Non-pigmented ciliary epithelial cell (primary cell): ENCODE measurements at places on chromosomes 1 and 21.

GRCh38 chr1:206978259-206978658, 8.0 kb upstream of the FCAMR start:
- DNase-seq, result no peak

DNA sequence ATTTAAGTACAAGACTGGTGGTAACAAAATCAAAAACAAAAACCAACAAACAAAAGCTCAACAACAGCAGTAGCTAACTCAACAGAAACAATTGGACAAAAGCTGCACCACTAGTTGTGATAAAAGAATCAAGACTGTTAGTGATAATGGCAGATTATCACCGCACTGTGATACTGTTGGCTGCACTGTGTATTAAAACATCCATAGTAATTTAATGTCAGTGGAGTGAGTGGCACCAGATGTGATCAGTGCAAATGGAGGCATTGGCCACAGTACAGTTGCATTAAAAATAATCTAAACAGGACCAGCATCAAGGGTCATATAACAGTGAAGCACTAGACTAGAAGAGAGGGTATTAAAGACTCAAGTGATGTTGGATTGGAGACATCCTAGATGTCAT, 1341.3 kb downstream of the MRPL39 start:
- DNase-seq, result no peak

- no peak for DNase-seq
Measured at GRCh38 chr1:32817815-32818786, 648 bp downstream of the S100PBP start.

DNA sequence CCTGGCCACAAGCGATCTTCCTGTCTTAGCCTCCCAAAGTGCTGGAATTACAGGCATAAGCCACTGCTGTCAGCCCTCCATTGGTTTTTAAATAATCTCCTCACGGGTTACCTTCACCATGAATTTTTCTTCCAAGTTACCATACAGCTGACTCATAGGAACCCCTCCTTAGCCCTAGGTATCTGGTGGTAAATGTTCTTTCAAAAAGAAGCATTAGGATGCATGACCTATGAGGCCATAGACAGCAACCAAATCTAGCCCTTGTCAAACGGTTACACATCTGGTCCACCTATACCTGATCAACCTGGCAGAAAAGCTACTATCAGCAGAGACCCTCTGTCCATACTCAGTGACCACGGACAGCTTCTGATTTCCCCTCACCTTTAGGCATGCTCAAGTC, 12.7 kb upstream of the DEGS1 start:
- DNase-seq, result no peak

GRCh38 chr1:112676543-112676942, 2.1 kb downstream of the MOV10 start:
- DNase-seq, result no peak

DNA sequence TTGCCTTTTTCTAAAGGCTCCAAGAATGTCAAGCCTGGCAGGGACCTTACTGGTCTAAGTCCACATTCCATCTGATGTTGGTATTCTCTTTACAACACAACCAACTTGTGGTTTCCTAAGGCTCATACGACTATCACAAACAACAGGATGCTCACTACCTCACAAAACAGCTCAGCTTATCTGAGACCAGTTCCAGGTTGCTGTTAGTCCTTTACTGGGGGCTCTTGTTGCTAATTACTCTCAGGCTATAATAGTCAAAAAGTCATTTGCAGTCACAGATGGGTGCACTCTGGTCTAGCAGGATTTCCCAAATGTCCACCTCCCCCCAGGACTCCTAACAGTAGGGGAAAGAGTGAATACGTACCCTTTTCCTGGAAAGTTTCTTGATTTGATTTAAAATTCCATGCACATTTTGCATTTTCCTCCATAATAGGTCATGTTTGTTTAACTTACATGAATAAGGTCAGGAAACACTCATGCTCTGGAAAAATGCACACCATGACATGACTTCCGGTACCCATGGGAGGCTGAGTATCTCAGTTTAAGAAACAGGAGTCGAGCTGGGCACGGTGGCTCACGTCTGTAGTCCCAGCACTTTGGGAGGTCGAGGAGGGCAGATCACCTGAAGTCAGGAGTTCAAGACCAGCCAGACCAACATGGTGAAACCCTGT, 16.0 kb downstream of the LCK start:
- no peak for DNase-seq

DNA sequence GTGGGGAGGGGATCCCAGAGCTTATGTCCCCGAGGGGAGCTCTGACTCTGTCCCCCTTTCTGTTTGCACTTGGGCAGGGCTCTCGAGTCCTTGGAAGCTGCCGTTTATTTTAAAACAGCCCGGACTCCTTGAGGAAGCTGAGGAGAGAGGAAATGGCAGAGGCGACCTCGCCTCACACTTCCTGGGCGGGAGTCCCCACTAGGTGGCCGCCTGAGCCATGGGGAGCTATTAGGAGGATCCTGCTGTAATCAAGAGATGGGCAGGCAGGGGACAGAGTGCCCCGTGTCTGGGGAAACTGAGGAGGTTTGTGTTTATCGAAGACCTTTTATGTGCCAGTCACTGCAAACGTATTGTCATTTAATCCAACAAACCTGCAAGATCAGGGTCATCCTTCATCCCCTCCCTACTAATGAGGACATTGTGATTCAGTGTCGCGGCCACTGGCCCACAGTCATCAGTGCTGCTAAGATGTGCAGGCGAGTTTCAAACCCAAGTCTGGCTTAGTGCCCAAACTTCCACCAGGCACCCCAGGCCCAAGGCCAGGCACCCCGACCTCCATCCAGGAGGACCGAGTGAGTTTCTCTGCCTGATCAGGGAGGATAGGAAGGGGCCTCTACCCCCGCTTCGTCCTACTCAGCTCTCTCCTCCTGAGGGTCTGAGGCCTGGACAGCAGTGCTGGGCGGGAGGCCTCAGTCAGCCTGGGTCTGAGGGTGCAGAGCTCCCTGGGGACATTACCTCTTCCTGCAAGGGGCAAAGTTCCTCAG, 316.9 kb upstream of the VAMP3 start:
- no peak for DNase-seq

GRCh38 chr1:44217809-44218410, 4.6 kb downstream of the DMAP1 start:
- DNase-seq, result no peak

- DNase-seq, result no peak
Measured at GRCh38 chr21:38804030-38804788, 1.5 kb upstream of the ETS2 start.

- no peak for DNase-seq
Measured at GRCh38 chr1:218957971-218958370, 215.7 kb upstream of the LYPLAL1 start.

DNA sequence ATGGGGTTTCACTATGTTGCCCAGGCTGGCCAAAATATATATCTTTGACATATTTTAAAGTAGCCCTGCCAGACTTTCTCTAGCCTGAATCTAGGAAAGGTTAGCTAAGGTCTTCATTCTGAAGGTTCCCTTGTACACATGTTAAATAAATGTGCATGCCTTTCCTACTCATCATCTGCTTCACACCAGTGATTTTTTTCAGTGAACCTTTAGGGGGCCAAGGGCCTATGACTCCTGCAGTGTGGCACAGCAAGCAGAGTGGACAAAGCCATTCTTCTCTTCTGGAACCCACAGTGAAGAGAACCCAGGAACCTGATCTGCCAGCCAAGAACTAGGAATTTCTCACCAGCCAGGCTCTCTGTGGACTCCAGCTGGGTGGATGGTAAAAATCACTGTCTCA, 22.9 kb downstream of the CBR1 start:
- DNase-seq, result no peak

DNA sequence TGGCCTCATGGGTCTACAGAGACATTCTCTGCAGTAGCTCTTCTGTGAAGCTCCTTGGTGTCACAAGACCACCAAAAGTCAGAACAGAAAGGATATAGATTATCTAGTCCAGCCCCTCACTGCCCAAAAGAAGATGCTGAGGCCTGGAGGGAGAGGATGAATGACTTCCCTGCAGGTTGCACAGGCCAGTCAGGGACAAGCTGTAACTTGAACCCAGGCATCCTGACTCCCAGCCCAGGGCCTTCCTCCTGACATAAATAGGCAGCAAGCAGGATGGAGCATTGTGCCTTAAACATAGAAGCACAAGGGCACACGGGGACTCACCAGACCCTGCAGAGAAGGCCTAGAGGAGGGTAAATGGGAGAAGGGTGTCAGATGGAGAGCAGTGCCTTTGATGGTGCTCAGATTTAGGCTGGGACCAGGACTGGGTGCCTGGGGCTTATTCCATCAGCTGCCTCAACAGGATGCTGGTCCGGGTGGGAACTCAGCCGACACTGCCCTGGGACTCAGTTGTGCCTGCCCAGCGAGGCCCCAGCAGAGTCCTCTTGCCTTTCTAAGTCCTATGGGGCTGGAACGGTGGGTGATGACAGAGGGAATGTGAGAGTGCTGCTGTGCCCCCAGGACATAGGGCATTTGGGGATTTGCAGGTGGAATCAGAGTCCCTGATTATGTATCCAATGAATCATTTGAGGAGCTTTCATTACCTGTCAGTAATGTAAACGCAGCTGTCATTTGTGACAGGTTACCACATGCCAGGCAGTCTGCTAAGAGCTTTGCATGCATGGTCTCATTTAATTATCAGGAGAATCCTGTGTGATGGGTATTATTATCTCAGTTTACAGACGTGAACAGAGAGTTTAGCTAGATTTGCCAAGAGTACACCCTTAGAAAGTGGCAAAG, 13.2 kb downstream of the S100A7A start:
- no peak for DNase-seq

DNA sequence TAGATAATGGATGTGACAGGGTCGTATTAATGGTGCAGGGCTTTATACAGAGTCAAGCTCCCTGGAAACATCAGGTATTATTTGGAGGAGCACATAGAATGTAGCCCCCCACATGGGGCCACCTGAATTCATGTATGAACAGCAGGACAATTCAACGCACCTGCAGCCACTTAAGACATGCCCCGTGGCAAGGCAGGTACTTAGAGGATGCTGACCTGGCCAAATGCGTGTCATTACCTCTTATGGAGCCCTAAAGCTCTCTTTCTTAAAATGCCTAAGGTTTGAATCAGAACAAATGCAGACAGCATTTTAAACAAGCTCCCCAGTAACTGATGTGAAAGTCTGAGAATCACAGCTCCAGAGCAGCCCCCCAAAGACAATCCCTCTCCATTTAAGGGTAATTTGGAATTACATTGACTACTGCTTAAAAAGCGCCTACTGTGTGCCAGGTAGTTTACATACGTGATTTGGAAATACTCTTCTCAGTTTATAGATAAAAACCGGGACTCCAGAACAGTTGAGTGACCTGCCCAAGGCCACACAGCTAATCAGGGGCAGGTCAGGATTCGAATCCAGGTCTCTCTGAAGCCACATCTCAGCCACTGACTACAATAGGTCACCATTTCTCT, 71.0 kb upstream of the KLHDC7A start:
- no peak for DNase-seq
